CD14-positive monocyte (primary cell): ENCODE measurements at places on chromosomes 1 and 21.

DNA sequence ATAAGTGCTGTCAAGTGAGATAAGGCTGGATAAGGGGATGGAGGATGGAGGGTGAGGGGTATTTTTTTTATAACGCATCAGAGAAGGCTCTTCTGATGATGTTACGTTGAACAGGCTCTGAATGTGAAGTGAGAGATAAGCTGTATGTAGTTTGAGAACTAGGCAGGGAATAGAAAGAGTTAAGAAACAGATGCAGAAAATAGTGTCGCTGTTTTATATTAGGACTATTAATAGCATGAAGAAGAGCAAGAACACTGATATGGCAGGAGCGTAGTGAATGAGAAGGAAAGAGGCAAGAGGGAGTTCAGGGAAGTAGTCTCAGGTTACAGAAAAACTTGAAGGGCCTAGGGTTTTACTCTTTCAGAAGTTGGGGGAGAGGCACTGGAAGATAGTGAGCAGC is 59.8 kb downstream of the GPR88 start:
- no peak for DNase-seq

DNA sequence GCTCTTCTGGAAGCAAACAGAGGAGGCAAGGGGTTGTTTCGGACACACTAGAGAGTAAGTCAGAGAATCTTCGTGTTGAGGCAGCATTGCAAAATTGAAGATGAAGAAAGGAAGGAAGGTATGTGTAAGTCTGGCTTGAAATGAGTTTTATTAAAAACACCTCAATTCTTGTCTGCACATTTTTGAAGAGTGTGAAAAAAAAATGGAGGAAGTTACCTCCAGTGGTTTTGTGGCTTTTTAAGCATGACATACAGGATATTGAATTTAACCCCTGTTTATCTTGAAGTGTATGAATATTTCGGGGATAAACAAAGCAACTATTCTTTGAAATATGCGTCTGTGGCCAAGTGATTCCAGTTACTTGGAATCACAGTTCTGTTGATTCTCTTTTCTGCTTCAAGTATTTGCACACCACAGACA is 203.2 kb upstream of the SGIP1 start:
- peak; percentile 55 for DNase-seq

DNA sequence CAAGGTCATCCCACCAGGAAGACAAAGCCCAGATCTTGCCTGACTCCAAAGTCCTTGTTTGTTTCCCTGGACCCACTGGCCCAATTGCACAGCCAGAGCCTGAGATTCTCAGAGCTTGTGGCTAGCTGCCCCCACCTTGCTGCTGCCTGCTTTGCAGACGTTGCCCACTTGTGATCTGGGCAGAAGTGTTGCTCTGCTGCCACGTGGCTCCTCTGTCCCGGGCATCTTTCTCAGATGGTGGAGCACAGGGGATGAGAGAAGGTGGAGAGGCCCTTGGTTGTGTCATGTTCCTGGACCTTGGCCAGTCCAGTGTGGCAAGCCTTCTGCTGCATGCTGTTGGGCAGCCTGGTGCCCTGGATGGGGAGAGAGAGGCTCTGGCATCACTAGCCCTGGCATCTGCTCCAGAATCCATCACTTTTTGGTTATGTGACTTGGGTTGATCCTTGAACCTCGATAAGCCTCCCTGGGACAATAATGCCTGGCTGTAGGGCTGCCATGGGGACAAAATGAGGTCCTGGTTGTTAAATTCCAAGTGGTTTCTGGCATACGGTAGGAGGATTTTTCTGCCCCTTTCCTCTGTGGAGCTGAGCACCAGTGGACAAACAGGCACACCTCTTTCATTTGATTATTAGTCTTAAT is 1.5 kb upstream of the NR0B2 start:
- DNase-seq, result no peak

DNA sequence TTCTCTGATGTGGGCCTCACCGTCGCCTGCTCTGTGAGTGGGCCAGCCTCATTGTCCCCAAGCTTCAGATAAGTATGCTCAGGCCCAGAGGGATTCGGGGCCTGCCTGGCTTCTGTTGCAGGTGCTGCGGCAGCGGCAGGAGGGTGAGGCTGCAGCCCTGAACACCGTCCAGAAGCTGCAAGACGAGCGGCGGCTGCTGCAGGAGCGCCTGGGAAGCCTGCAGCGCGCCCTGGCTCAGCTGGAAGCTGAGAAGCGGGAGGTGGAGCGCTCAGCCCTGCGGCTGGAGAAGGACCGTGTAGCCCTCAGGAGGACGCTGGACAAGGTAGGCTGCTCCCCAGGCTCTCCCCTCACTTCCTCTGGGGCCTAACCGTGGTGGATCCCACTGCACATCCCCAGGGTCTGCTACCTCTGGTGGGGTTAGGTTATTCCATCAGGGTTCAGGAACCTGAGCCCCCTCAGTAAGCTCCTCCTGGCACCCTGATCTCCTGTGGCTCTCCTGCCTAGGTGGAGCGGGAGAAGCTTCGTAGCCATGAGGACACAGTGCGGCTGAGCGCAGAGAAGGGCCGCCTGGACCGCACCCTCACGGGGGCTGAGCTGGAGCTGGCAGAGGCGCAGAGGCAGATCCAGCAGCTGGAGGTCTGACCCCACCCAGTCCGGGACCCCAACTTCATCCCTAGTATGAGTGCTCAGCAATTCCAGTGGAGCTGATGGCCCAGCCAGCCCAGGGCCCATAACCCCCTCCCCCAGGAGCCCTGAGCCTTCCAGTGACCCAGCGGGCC is 10.1 kb downstream of the MFAP2 start:
- DNase-seq, result no peak

- no peak for DNase-seq
Measured at GRCh38 chr1:62778208-62778607, 5.7 kb upstream of the ATG4C start.

- peak; percentile 43 for DNase-seq
Measured at GRCh38 chr1:182446033-182446669, 3.8 kb upstream of the RGSL1 start.

GRCh38 chr1:106111044-106111443 is 945.4 kb upstream of the PRMT6 start:
- no peak for DNase-seq

DNA sequence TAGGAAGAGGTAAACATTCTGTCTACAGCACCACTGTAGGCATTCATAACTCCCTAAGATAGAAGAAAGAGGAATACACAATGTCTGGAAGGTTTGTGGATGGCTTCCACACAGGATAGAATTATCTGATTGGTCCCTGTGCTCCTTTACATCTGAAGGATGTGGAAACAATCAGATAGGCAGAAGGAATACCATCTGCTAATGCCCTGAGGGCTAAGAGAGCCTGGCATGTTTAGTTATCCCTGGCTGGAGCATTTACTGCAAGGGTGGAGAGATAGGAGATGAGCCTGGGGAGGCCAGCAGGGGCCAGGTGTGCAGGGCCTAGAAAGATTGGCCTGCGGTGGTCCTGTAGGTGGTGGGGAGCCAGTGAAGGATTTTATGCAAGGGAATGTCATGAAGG is 8.6 kb upstream of the ACBD3 start:
- DNase-seq, result no peak

DNA sequence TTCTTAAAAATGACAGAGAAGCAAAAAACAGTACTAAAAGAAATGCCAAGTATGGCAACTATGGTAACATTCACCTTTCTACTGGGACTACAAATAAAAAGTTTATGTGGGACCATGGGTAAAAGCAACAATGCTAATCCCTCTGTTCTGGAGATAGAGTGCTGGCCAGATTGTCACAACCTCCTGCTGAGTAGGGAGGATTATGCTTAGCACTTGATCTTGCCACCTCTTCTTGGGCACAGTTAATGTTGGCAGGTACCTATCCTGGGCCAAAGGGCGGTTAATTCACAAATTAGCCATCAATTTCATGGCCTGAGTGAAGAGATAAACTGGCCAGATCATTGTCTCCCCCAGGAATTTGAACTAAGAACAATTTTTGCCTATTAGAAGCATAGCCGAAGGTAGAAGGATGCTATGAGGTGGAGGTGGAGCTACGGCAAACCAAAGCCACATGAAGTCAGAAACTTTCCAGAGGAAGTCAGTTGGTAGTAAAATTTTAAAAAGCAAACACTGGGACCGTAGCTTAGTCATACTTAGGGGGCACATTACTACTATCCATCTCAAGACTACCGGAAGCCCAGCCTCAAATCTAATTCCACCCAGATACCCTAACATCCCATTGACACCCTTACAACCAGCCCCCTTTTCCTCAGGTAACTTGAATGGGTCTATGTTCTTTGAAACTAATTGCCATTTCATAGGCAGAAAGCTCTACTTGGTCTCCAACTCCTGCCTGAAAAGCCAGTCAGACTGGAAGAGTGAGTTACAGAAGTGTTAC is 2.7 kb downstream of the SCYL3 start:
- DNase-seq, result no peak

DNA sequence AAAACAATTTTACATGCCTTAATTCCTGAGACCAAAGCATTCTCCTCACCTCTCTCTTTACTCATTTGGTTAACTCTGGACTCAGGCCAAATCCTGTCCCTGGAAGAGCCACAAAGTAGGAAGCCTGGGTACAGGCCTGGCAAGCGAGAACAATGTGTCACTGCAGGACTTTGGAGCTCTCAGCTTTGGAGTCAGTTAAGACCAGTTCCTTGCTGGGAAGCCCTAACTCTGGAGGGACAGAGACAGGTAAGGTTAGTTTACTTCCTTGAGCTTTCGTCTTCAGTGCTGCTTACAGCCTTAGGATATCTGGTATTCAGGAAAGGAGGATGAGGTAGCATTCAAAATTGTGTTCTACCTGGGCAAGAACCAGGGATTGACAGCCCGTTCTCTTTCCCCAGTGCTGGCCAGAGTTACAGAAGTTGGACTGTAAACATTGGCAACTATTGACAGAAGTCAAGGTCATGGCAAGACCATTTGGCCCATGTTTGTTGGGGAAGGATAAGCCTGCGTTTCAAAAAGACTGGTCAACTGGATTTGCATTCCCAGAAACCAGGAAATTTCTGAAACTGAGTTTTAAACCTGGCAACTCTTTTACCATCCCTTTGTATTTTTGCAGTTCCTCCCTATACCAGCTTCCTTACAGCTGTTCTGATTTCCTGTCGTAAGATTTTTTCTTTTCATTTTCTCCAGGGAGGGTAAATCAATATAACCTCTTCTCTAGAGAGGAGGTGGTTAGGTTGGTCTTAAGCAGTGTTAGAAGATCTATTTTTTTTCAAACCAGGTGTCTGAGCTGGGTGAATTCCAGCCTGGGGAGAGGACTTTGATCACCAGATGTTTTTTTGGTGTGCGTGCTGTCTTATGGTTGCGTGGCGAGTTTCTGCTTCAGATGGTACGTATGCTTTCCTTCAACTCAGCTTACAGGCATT is at the start of gene C4BPB:
TSS of gene C4BPB (plus strand) at position 160 of the 926 bp plus-strand sequence. CDS start at position 832, 672 bp downstream.
- no peak for DNase-seq

GRCh38 chr1:210291786-210292230 is 36.9 kb upstream of the HHAT start:
- no peak for DNase-seq

- no peak for DNase-seq
Measured at GRCh38 chr1:214448536-214448935, 102.9 kb downstream of the PTPN14 start.

- DNase-seq, result no peak
Measured at GRCh38 chr1:109928591-109929111, 18.0 kb downstream of the CSF1 start.

GRCh38 chr1:22350171-22350923 is 101.3 kb upstream of the ZBTB40 start:
- no peak for DNase-seq

- no peak for DNase-seq
Measured at GRCh38 chr1:53275566-53275965, 37.2 kb upstream of the MAGOH start.

- DNase-seq, result no peak
Measured at GRCh38 chr1:159970932-159971342, 16.9 kb upstream of the SLAMF9 start.
